Activated CD8-positive, alpha-beta T cell treated with anti-CD3 and anti-CD28 coated beads for 36 hours (primary cell): ENCODE measurements at places on chromosomes 2 and 18.

- DNase-seq, result no peak
Observed at GRCh38 chr2:119679526-119679837, 481 bp downstream of the TMEM177 start.

- no peak for DNase-seq
Observed at GRCh38 chr18:11927497-11927896, 19.4 kb upstream of the MPPE1 start.

- peak; percentile 58 for DNase-seq
Observed at GRCh38 chr18:13178976-13179375, 39.6 kb upstream of the LDLRAD4 start.

DNA sequence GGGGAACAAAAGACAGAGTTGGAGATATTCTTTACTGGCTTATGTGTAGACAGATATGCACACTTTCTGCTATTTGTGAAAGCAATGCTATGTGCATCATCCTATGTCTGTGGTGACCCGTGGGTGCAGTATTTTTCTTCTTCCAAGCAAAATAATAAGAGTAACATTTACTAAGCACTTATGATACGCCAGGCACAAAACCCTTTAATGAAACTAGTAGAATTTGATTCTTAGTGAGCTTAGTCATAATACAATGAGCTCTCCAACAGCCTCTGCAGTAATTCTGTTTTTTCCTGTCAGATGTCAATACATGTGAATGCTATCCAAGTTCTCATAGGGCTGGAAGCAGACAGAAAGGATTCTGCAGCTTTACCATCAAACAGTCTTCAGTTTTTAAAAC, 130.6 kb downstream of the RAD51AP2 start:
- no peak for DNase-seq

GRCh38 chr18:61892683-61893308, at the start of gene RNF152:
TSS of gene RNF152 (minus strand) at chr18:61893007. CDS start at chr18:61816463, 76,544 bp downstream.
- peak; percentile 40 for DNase-seq
